ENCODE measurements at places on chromosomes 1 and 21.

- DNase-seq, result no peak
Observed at GRCh38 chr1:98056781-98057180, 135.9 kb upstream of the DPYD start.

DNA sequence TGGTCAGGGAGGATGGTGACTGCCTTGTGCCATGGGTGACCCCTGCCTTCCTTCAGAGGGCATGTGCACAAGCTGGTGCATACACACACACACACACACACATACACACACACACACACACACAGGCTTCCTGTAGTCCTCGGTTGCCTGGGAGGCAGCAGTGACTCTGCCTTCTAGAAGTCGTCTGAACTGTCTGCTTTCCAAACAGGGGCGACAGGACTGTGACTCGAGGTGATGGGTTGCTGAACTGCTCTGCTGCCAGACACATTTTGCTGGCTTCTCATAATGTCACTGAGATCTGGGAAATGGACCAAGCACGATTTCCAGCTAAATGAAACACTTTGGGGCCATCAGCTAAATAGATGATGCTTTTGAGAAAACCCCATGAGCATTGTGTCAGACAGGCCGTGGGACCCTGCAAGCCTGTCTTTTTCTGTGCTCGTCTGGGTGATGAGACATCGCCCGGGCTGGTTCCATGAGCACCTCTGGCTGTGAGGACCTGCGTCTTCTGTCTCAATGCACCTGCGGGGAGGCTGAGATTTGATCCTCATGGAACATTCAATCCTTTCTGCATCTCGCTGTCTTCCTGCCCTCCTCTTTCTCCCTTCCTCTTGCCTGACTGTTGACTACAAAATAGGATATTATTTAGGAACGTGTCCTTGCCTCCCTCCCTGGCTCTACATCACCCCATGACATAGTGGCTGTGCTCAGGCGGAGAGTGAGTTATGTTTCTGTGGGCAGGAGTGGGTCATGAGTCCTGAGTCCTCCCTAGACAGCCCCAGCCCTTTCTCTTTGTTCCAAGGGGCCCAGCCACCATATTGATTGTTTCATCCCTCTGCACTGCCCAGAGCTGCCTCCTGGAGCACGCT lies 436.8 kb downstream of the CAMTA1 start:
- DNase-seq, result no peak

DNA sequence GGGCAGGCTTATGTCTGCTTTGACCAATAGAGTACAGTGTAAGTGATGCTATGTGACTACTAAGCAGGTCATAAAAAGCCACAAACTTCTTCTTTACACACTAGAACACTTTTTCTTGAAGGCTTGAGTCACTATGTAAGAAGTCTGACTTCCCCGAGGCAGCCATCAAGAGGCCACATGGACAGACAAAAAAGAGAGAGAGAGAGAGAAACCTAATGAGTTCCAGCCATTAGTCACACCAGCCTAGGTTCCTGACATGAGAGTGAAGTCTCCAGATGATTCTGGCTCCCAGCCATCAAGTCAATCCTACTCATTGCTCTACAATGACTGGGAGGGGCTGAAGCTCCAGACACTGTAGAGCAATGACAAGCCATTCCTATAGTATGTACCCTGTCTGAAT lies 101.4 kb downstream of the LHX9 start:
- DNase-seq, result no peak

GRCh38 chr1:22494943-22495579 lies 43.4 kb downstream of the ZBTB40 start:
- no peak for DNase-seq

DNA sequence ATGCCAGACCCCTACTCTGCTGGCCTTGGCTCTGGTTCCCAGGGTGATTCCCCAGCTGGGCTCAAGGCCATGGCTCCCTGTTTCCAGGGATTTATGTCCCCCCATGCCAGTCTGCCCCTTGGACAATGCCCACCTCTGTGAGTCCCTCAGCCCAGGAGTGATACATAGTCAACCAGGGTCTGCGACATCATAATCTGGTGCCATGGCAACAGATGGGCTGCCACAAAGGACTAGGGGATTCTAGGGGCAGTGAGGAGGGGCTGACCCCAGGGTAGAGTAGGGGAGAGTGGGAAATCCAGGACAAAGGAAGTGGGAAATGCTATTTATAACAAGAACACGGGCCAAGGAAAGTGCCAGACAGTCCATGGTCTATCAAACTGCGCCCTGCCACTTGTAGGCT lies 33.8 kb downstream of the LRP8 start:
- no peak for DNase-seq

DNA sequence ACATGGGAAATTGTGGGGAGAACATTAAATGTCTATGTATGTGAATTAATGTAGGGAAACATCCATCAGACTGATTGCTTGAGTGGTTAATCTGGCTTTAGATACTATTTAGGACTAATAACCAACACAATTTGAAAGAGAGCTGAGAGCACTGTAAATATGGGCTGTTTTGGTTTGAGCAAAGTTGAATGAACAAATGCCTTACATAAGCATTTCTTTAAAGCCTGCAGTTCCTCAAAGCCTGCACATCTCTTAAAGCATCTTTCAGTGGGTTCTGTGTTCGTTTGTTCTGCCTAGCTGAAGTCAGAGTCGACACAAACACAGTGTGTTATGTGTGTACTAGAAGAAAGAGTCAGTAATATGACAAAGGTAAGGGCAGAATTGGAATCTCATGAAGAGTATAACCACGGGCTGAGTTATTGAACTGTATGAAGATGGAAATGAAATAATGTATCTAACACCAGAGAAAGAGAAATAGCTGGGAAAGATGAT lies 350.0 kb downstream of the SIPA1L2 start:
- no peak for DNase-seq

DNA sequence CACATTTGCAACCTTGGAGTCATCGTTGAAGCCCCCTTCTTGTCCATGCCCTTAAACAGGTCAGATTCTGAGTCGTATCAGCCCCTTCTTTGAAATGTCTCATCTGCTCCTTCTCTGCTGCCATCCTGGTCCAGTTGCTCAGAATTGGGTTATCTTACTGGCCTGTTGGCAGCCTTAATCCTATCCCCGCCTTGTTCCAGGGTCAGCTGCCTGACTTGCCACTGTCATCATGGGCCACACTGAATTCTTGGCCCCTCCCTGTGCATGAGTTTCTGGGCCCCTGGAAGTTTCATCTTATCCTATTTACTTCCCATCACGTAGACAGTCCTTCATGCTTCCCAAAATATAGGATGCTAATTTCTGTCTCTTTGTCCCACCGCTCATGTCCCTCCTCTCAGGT lies 23.7 kb downstream of the IRF2BP2 start:
- no peak for DNase-seq

DNA sequence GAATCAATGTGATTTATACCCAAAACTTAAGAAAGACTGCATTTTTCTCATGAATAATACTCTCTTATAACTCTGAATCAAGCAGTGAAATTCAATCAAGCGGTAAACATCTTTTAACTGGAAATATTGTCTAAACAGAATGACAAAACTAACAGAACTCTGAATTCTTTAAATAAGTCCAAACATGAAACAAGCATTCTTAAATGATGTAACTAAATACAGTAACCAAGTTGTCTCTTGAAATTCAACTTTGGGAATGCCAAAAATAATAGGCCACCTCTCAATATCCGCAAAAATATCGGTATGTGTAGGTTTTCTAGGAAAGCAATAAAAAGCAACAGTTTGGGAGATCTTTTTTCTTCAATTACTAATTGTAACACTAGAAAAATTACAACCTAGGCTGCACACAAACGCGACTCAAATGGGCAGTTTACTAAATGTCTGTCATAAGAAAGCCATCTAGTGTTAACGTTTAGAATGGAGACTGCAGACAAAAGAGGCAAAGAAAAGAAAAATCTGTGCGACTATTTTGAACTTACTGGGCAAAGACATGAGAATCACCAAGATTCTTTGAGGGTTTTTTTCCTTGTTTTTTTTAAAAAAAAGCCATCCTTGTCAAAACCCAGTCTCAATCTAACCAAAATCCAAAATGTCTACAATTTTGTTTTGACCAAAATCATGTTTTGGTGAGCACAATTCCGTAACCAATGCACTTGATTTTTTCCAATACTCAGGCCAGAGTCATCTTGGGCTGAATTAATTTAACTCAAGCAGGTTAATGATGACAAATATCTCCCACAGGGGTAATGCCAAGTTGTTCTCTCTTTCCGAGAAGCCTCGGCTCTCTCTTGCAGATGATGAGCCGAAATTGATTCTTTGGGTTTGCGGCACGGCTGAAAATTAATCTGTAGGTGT lies 1.3 kb downstream of the SIPA1L2 start:
- no peak for DNase-seq

DNA sequence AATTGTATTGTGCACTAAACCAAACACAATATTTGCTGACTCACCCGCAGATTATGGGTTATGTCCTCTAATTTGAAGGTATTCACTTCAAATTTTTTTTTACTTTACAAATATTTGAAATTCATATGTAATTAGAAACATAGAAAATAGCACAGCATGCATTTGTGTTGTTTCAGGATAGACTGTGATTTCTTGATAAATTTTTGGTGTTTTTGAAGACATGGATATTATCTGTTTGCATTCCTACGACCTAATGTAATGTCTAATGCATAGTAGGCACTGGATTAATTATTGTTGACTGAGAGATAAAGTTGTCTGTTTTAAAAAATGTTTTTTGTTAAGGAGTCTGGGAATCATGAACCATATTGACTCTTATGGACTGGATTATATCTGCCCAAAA lies 850.2 kb downstream of the BRINP3 start:
- DNase-seq, result no peak

DNA sequence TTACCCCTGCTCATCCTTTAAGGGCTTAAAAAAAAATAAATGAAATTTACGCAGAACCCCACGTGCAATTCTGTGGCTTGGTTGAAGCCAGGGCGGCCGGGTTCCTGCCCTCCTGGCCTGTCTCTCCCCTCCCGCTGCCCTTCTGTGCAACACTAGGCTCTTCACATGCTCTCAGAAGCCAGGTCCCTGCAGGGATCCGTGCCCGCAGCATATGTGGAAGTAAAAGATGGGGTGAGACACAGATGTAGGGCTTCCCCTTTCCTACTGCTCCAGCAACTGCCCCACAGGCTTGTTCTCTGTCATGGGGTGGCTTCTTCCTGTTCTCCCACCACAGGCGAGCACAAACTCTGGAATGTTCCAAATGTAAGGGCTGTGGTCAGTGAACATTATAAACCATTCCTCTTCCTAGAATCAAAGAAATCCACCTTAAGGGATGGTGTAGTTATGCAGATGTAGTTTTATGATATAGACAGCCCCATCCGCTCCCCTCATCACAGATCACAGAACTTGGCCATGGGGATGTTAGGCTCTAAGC lies 535.4 kb downstream of the KIF26B start:
- no peak for DNase-seq

GRCh38 chr1:157652859-157653493 lies 47.6 kb downstream of the FCRL3 start:
- no peak for DNase-seq

DNA sequence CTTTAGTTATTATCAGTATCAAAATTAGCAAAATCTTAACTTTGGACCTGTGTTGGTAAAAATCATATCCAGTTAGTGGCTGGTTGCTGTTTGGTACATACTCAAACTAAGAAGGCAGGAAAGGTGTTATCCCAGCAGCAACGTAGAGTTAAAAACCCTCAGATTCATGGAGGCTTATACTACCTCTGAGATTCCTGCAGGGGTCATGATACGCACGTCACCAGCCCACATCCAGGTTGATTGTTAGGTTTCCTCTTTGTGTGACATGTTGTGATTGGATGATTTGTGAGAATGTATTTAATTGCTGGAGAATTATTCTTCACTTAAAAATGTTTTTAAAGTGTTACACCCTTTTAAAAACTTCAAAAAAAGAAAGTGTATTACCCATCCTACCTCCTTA lies 423.3 kb upstream of the ADGRL2 start:
- DNase-seq, result no peak

DNA sequence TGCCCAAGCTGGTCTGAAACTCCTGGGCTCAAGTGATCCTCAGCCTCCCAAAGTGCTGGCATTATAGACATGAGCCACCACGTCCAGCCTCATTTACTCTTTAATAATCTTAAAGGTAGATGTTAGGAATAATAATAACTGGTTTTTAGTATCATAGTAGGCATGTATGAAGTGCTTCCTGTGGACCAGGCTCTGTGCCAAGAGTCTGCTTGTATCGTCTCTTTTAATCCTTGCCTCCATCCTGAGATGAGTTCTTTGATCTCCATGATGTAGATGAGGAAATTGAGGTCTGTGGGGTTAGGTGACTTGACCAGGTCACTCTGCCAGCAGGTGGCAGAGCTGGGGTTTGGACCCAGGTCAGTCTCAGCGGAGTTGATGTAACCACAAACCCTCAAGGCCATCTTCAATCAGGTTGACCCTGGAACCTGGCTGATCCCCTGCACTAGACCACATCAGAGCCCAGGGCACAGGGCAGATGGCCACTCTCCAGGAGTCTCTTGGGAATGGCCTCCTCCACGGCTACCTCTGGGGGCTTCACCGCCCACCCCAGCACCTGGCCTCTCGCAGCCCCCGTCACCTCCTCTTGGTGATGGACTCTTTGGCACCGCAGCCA lies 11.3 kb downstream of the EFHD2 start:
- DNase-seq, result no peak

- no peak for DNase-seq
Observed at GRCh38 chr1:1182491-1183220, 9.0 kb downstream of the TTLL10 start.

GRCh38 chr1:164725401-164725800 lies 166.4 kb downstream of the PBX1 start:
- DNase-seq, result no peak

DNA sequence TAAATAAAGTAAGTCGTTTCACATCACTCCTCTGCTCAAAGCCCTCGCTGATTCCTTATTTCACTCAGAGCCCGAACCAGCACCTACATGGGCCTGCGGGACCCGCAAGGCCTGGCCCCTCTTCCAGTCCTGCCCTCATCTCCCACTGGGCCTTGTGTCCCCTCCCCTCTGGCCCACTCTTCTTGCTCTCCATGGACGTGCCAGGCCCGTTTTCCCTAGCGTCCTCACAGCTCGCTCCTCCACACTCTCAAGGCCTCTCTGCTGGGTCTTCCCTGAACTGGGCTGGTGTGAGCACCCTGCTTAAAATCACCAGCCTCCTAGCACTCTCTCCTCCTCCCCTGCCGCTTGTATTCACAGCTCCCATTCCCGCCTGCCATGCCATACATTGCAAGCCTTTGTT lies 237.9 kb downstream of the FOXD2 start:
- DNase-seq, result no peak

DNA sequence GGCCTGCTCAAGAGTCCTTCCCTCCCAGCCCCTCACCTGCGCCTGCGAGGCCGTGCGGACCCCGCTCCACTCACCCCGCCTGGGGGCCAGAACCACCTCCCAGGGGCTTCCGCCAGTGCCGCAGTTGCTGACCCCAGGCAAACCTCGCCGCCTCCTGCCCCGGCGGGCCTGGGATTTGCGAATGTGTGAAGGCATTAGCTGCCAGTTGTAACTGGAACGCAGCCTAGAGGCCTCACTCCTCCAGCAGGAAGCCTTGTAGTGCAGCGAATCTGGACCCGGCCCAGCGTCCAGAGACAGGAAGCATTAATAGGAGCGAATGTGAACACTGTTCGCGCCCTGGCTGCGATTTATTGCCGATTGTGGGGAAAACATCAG lies 140.9 kb upstream of the ARHGEF16 start:
- no peak for DNase-seq
